H9 (cell line): ENCODE measurements at places on chromosomes 12 and 14. TPM values are rescaled to one million over a fixed set of nuclear protein-coding genes. Genes with fewer than 3 reads are reported as not detected.

DNA sequence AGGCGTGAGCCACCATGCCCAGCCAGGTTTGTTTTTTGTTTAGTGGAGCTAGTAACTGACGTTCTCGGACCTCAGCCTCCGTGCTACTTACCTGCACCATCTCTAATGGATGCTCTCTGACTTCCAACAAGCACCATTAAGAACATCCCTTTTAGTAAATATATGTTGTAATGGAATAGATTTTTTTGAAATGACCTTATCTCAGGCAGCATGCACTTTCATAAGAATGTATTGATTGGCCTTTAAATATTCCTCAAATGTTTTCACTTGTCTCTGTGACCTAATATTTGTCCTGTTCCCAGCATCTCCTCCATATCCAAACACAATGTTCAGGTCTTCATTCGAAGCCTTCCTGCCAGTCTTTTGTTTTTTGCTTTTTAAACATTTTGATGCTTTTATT lies 51.7 kb downstream of the PLXNC1 start:
- H3K4me1 ChIP-seq: peaks cover 7% of the 10 kb centered on the region; the same call in 1 of the 2 replicates
- H3K27me3 ChIP-seq: no peaks in the 10 kb centered on the region
- DNase-seq: no peak
- no peaks in the 10 kb centered on the region for H3K36me3 ChIP-seq
- no peak overlapping the region for H3K27ac ChIP-seq

The ATXN3 gene
- 26.7 and 29.7 TPM in 2 replicates for total RNA-seq

- H3K27ac ChIP-seq: no peak overlapping the region
- H3K27me3 ChIP-seq: no peaks in the 10 kb centered on the region
- H3K4me1 ChIP-seq: no peaks in the 10 kb centered on the region
- H3K36me3 ChIP-seq: peaks cover 36% of the 10 kb centered on the region
These were observed 5.6 kb downstream of the KRR1 start for GRCh38 chr12:75505706-75506312.

The TM7SF3 gene
- total RNA-seq: 68.7 and 74.9 TPM in 2 replicates

DNA sequence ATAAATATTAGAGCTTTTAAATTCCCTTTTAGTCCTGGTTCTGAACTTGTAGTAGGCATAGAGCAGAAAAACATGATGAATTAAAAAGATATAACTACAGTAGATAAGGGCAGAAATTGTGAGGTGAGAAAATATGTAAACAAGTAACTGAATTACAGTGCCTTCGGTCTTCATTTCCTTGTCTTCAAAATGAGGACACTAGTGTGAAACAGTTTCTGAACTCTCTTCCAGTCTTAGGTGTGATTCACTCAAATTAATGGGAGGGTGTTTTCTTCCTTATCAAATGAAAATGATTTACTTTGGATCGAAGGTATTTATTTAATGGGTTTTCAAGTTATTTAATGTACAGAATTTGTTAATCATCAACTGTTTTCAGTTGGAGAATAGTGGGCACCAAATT lies 1.5 kb downstream of the FGD4 start:
- no peak for DNase-seq
- H3K27ac ChIP-seq: no peak overlapping the region
- H3K4me3 ChIP-seq: peak overlapping the region; percentile 95
- peaks cover 7% of the 10 kb centered on the region; the same call in 1 of the 2 replicates for H3K4me1 ChIP-seq
- no peaks in the 10 kb centered on the region for H3K27me3 ChIP-seq

- H3K4me1 ChIP-seq: no peaks in the 10 kb centered on the region
- H3K36me3 ChIP-seq: peaks cover 5% of the 10 kb centered on the region
- no peaks in the 10 kb centered on the region for H3K27me3 ChIP-seq
- no peak overlapping the region for H3K27ac ChIP-seq
- H3K4me3 ChIP-seq: no peak overlapping the region
These were observed 58.6 kb upstream of the ARHGAP5 start for GRCh38 chr14:32018391-32019092.

DNA sequence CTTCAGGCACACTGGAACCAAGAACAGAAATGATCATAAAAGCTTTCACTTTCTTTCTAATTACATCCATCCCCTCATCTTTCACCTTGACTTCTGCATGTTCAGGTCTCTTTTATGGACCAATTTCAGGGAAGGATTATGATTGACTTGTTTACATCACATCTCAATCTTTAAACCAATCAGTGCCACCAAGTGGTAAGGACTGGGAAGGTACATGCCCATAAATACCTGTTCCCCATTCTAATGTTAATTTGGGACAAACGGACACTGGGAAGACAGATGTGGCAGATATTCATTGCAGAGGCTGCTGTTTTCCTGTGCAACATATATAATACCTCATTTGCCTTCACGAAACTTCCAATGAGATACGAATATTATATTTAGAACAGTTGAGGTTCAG lies 978.1 kb downstream of the GALC start:
- no peak overlapping the region for H3K27ac ChIP-seq
- no peak for DNase-seq
- H3K27me3 ChIP-seq: no peaks in the 10 kb centered on the region
- no peaks in the 10 kb centered on the region; the same call in 1 of the 2 replicates for H3K4me1 ChIP-seq
- H3K4me3 ChIP-seq: no peak overlapping the region

- no peaks in the 10 kb centered on the region for H3K27me3 ChIP-seq
- no peak overlapping the region for H3K27ac ChIP-seq
- H3K4me1 ChIP-seq: no peaks in the 10 kb centered on the region
- H3K36me3 ChIP-seq: no peaks in the 10 kb centered on the region
- H3K4me3 ChIP-seq: no peak overlapping the region
These were observed 82.4 kb downstream of the SLC25A21 start for GRCh38 chr14:37090026-37090425.

GRCh38 chr12:42360747-42361403 lies 34.9 kb downstream of the PPHLN1 start:
- H3K4me1 ChIP-seq: no peaks in the 10 kb centered on the region
- no peak for DNase-seq
- H3K27ac ChIP-seq: no peak overlapping the region
- H3K4me3 ChIP-seq: no peak overlapping the region

DNA sequence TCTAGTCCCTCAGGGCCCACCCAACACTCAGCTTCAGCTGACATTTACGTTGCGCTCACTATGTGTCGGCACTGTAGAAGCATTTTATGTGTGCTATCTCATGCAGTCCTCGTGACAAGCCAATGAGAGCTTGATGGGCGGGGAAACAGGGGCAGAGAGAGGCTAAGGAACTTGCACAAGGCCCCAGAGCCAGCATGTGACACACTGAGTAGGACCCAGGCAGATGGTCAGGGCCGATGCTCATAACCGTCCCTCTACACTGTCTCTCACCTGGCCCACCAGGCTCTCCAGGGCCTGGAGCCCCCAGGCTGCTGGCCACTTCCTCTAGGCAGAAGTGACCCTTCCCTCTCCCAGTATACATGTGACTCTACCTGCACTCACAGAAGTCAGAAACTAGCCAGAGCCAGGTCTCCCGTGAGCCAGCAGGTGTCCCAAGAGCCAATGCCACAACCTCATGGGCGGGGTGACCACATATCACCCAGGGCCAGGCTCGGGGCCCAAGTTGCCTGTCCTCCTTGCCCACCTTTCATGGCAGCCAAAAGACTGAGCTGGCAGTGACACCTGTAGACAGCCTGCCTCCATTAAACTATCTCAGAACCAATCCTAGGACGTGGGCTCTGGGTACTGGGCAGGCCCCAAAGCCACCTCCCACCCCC lies 38.3 kb downstream of the TTC7B start:
- no peaks in the 10 kb centered on the region for H3K27me3 ChIP-seq
- no peak overlapping the region for H3K27ac ChIP-seq
- DNase-seq: no peak
- no peaks in the 10 kb centered on the region for H3K4me1 ChIP-seq

The RNASE3 gene
- not detected in 2 replicates for total RNA-seq

DNA sequence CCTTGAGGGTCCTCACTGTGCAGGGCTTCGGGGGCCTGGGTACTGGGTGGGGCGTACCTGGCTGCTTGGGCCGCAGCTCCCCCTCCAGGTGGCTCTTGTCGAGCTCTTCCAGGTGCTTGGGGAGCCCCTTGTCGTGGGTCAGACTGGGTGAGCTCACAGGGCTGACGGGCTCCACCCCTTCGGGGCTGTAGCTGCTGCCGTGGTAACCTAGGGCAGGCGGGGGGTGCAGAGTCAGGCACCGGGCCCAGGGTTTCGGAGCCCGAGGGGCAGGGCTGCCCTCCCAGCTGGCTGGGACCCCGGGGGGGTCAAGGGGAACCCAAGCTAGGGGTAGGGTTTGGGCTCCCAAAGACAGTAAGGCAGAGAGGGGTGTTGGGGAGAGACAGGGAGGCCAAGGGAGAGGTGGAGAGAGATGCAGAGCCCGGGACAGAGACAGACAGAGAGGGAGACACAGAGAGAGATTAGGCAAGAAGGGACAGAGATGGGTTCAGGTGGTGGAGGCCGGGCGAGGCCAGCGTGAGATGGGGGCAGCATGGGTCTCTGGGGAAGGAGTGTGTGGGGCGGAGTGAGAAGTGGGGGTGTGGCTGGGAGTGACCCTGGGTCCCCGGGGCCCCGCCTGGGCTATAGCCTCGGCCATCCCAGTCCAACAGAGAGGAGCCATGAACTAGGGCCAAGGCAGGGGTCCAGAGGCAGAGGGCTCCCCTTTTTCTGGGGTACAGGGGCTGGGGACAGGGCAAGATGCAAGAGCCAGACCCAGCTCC lies 40.7 kb downstream of the RFLNA start:
- no peak for DNase-seq
- H3K36me3 ChIP-seq: peaks cover 61% of the 10 kb centered on the region
- no peaks in the 10 kb centered on the region for H3K4me1 ChIP-seq
- H3K4me3 ChIP-seq: no peak overlapping the region
- H3K27me3 ChIP-seq: no peaks in the 10 kb centered on the region
- H3K27ac ChIP-seq: no peak overlapping the region

The PPP4R4 gene
- 3.9 and 5.1 TPM in 2 replicates for total RNA-seq

DNA sequence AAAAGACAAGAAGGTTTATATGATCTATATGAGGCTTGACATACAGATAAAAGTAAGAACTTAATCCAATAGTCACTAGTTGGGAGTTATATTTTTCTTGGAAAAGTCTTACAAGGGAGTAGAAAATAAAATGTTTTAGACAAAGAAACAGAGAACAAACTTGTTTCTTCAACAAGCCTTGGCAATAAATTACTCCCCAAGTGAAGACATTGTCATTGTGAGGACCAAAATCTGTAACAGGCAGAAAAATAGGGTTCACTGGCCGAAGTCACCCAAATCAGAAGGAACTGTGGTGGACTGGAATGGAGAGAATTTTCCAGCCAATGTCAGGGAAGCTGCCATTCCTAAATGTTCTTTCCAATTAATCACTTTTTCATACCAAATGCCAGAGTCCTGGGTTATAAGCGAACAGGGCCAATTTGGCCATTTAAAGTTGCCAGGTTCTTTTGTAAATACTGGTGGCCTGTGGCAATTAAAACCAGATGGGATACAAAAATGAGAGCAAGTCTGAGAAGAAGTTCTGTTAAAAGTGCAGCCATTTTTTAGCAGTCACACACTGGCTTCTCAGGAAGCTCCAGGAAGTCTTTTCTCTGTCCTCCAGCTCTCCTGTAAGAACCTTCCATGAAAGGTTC lies 117.3 kb upstream of the OVCH1 start:
- no peaks in the 10 kb centered on the region for H3K27me3 ChIP-seq
- no peak overlapping the region for H3K27ac ChIP-seq
- H3K4me3 ChIP-seq: no peak overlapping the region
- no peak for DNase-seq

The IL26 gene
- not detected in 2 replicates for total RNA-seq

The NOP9 gene
- total RNA-seq: 34.7 and 35.0 TPM in 2 replicates

- H3K27me3 ChIP-seq: no peaks in the 10 kb centered on the region
- no peak for DNase-seq
- no peak overlapping the region for H3K27ac ChIP-seq
- H3K4me1 ChIP-seq: no peaks in the 10 kb centered on the region; the same call in 1 of the 2 replicates
- no peak overlapping the region for H3K4me3 ChIP-seq
These were observed 14.4 kb upstream of the CCER1 start for GRCh38 chr12:90969346-90969745.
